T-cell (primary cell): ENCODE measurements at places on chromosomes 11 and 22.

DNA sequence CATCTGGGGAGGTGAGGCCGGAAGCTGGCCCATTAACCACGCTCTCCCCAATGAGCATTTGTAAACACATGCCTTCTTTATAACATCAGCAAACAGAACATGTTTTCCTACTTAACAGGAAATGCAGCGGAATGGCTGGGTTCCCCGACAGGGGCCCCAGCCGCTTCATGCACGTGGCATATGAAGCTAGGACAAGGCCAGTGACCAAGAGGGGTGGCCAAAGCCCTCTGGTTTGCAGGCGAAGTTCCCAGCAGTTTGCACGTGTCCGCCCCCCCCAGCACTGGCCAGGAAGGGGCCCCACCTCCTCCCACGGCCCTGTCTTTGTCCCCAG, 38.7 kb upstream of the LINC01488 start:
- DNase-seq: no peak

- peak; percentile 44 for DNase-seq
These were observed 11.0 kb downstream of the PTPRJ start for GRCh38 chr11:47991266-47991830.

- DNase-seq: no peak
These were observed 53.5 kb upstream of the EIF3M start for GRCh38 chr11:32529994-32530588.

GRCh38 chr22:25509374-25509791, 55.1 kb upstream of the GRK3 start:
- DNase-seq: no peak

- DNase-seq: no peak
These were observed 67.0 kb downstream of the ARHGAP20 start for GRCh38 chr11:110645253-110645652.

DNA sequence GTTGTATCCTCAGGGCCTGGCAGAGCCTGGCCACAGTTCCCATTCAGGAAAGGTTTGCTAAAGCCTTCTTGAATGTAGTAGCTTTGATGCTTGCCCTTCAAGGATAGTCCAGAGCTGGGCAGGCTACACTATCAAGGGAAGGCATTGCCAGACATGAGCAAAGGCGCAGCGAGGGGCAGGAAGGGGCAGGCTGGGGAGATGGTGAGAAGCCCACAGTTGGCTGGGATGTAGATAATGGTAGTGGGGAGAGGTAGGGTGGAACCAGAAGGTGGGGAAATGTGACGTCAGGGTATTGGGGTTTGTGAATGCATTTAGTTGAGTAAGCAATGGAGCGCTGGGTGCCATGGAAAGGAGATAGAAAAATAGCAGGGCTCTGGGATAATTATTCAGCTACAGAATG, 28.6 kb downstream of the LRRC32 start:
- no peak for DNase-seq

DNA sequence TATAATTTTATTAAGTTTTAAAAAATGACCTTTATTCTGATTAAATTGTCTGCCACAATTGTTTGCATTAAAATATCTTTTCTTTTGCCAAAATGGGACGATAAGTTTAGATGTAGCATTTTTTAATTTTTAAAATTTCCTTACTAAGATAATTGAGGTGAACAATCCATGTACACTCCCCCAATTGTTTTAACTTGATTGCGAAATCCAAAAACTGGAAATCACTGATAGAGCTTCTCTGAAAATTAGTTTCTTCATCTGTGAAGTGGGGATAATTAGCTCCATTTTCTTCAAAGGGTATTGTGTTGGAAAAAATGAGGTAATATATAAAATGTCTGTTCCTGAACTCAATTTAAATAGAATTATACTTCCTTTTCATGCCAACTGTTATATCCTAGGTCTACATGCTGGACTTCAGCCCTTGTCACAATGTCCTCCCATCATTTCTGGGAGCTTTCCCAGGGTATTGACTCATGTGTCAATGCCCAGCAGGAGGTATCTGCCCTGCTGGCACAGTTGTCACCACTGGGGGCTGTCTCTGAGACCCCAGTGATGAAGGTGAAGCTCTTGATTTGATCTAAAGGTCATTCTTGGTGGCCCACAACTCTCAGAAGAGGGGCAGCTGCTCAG, 28.7 kb upstream of the NAV2 start:
- DNase-seq: no peak

DNA sequence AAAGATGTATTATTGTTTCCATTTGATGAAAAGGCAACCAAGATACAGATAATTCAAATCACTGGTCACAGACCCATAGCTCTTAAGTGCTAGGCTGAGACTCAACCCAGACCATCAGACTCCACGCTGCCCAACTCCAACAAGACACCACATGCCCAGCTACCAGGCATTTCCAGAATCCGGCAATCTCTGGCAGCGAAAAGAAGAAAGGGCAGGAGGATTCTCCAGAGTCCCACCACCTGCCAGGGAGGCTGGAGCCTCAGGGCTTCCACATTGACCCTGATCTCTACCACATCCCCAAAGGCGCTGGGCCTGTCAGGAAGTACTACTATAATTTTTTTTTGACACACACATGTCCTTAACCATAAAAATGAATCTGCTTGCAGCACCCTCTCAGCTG, 61.4 kb upstream of the ARFGAP3 start:
- DNase-seq: no peak

DNA sequence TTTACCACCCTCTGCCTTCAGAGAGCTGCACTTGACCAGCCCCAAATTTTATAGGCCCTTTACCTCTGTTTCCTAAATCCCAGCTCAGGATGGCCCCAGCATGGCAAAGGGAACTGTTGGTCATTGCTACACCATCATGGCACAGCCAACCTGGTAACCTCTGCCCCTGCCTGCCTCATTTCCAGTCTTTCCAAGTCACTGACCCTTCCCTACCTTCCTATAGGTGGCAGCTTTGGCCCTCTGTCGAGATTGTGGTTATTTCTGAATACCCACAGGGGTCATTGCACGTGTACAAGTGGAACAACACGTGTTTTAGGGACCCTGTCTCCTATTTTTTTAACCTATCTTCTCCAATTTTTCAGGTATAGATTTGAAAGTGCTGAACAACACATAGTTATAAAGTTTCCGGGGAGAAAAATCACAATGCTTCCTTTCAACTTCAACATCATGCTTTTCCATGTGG, 2.8 kb downstream of the GALNT18 start:
- DNase-seq: no peak

DNA sequence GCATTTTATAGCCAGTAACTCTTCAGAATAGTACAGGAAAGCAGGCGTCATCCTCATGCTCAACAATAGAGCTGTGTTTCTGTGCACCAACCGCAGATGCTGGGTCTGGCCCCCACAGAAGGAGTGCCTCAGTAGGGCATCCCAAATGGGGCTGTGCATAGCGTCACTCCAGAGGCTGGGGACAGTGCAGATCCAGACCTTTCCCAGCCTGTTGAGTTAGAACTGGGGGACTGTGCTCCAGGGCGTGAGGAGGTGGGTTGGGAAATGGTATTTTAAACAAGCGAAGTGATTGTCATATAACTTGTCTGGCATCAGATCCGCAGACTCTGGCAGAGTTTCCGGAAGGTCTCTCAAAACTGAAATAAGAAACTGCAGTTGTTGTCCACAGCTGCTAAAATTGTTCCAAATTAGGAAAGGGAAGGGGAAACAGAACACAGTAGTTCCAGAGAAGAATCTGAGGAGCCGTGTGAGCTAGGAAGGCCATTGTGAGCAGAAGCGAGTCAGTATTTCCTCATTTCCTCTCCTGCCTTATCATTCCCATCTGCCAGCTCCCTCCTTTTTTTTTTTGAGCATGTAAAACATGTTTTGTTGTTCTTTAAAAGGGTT, 52.2 kb downstream of the JAM3 start:
- no peak for DNase-seq

- no peak for DNase-seq
These were observed 347.0 kb downstream of the MIAT start for GRCh38 chr22:27004434-27004833.

GRCh38 chr11:102005306-102005705, 41.9 kb upstream of the CFAP300 start:
- no peak for DNase-seq

- DNase-seq: no peak
These were observed 31.5 kb downstream of the CD44 start for GRCh38 chr11:35170503-35170902.

GRCh38 chr22:37482244-37482643, 3.9 kb downstream of the MFNG start:
- DNase-seq: no peak

DNA sequence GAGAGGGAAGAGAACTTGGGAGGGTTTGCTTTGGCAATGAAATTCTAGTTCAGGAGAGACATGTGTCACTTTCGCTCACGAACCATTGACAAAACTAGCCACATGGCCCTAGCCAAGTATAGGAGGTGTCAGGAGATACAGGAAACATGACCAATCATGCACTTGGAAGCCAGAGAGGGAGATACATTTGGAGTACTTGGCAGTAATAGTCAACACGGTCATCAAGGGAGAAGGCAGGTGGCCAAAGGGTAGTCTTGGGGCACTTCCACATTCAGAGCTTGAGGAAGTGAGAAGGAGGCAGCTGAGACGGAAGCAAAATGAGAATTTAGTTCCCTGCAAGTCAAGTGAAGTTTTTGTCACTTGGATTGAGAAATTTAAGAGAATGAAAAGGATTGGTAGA, 26.4 kb upstream of the KIRREL3 start:
- DNase-seq: no peak

DNA sequence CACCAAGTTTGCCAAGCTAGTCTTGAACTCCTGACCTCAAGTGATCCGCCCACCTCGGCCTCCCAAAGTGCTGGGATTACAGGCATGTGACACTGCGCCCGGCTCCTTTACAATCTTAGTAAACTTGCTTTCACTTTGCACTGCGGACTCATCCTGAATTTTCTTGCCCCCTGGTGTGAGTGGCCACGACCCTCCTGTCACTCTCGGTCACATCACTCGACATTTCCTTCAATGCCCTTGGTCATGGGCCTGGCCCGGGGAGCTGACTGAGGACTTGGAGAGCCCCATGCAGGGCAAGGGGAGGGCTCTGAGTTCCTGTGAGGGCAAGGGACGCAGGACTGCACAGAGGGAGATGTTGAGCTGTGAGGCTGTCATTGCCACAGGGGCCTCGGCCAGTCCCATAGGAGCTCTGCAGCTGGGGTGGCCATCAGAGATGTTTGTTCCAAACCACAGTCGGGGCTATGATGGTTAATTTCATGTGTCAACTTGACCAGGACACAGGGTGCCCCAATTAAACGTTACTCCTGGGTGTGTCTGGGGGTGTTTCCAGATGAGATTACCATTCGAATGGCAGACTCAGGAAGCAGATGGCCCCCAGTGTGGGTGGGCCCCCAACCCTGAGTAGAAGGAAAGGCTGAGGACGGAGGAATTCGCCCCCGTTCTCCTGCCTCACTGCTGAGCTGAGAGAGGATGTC, 21.2 kb downstream of the A4GALT start:
- DNase-seq: no peak

GRCh38 chr22:45240104-45240809, 437 bp downstream of the KIAA0930 start:
- DNase-seq: no peak

DNA sequence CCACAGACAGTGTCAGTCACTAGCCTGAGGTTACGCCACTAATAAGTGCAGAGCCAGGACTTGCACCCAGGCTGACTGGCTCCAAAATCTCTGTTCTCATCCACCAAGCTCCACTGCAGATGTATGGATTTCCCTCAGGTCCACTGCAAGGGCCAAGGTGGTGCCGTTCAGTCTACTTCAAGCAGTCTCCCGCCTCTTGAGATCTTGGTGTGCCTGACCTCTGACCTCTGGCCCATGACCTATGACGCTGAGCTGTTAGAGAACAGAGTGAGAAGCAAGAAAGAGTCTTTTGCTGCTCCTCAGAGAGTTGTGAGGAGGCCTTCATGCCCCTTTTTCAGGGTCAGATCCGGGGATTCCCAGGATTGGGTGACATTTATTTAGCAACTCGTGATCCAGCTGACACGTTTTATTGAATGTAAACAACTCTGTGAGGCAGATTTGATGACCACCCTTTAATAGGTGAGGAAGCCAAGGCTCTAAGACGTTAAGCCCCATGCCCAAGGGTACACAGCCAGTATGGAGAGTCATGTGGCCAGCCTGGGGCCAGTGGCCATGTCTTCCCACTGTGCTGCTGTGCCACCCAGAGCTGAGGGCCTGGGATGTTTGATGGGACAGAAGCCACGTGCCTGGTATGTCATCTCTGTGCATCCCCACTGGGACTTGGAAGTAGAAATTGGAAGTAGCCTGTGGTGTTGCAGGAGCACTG, 25.2 kb downstream of the DCPS start:
- DNase-seq: no peak

DNA sequence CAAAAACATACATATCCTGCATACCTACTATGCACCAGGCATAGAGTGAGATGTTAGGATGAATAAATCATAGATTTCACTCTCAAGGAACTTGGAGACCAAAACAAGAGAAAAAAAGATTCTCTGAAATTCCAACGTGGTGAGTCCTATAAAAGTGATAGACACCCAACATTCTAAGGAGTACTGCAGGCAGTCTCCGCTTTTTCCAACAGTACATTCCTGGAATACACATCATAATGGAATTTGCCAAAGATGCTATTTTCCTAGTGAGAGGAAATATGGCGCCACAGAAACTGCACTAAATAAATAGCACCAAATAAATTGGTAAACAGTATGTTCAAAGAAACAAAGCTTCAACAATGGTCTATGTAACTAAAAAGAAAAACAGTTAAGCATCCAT, 6.0 kb downstream of the TMEM123 start:
- DNase-seq: no peak

DNA sequence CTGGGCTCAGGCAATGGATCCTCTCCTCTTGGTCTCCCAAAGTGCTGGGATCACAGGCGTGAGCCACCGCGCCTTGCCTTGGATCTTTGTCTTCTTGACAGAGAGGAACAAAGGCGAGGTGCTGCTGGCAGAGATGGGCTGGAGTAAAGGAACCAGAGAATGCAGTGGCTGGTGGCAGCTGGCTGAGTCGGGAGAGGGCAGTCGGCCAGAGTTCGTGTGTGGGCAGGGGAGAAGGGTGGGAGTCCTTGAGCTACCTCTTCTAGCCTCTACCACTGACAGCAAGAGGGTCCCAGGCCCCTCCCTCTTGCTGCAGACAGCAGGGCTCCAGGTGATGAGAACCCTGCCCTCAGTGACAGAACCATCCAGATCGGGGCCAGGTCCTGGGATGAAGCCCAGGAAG, 86.2 kb upstream of the LINC01488 start:
- DNase-seq: no peak

GRCh38 chr11:69205743-69206612, 50.2 kb downstream of the SMIM38 start:
- DNase-seq: no peak

- DNase-seq: peak; percentile 62
These were observed at the start of gene RIN1 for GRCh38 chr11:66336234-66337102. Gene RIN1 (minus strand): TSS chr11:66336434. CDS start chr11:66336402, 32 bp downstream.

GRCh38 chr11:14552089-14552488, 31.9 kb upstream of the PSMA1 start:
- DNase-seq: no peak

GRCh38 chr22:36166518-36167220, 6.1 kb upstream of the APOL3 start:
- DNase-seq: no peak

DNA sequence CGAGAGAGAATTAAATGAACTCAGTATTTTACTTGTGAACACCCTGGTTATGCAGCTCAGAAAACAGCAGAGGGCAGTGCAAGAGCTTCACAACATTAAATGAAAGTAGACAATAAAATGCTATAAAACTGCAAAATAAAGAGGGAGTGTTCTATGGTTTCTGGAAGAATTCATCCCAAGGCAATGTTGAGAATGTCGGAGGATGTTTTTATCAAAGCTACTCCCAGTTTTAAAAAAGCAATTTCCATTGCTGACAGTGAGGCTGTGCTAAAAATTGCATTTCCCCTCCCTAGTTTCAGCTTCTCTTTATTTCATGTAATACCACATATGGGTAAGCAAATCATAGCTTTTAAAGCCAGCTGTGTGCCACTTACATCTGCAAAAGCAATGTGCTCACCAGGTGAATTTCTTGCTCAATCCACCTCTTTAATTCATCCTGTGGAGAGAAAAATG, 296.8 kb downstream of the RAB38 start:
- DNase-seq: no peak
